ENCODE measurements at places on chromosomes 16 and 17.

- no peak for DNase-seq
Observed at GRCh38 chr16:22692916-22693637, 120.9 kb upstream of the HS3ST2 start.

- DNase-seq = no peak
Observed at GRCh38 chr17:11935734-11936406, 61.4 kb downstream of the ZNF18 start.

DNA sequence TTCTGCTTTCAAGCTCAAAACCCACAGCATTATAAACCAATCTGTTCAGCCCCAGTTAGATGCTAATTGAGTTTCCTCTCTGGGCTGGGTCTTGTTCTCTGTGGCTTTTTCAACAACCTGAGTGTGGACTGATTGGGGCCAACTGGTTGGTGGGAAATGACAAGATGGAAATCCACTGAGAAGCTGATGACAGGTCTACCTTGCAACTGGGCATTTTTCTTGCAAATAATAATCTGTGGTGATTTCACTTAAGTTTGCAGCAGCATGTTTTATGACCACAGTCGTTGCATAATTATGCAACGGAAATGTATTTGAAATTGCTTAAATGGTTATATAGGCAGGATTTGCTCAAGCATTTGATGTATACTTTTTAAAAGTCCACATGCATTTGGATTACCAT lies 69.9 kb downstream of the AKAP1 start:
- DNase-seq = no peak

DNA sequence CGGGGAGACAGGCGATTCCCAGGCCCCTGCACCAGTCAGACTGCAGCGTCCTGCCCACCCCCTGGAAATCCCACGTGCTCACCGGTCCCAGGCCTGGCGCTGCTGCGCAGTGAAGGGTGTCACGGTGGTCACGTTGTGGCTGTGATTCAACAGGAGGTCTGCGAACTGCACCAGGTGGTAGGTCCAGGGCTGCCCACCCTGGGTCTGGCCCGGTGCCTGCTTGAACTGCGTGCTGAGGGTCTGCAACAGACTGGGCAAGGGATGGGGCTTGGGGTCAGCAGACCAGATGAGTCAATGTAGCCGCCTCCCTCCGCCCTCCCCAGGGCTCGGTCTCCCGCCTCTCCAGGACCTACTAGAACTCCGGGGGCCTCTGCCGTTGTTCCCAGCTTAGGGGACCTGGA lies 7.1 kb downstream of the MYBBP1A start:
- no peak for DNase-seq

DNA sequence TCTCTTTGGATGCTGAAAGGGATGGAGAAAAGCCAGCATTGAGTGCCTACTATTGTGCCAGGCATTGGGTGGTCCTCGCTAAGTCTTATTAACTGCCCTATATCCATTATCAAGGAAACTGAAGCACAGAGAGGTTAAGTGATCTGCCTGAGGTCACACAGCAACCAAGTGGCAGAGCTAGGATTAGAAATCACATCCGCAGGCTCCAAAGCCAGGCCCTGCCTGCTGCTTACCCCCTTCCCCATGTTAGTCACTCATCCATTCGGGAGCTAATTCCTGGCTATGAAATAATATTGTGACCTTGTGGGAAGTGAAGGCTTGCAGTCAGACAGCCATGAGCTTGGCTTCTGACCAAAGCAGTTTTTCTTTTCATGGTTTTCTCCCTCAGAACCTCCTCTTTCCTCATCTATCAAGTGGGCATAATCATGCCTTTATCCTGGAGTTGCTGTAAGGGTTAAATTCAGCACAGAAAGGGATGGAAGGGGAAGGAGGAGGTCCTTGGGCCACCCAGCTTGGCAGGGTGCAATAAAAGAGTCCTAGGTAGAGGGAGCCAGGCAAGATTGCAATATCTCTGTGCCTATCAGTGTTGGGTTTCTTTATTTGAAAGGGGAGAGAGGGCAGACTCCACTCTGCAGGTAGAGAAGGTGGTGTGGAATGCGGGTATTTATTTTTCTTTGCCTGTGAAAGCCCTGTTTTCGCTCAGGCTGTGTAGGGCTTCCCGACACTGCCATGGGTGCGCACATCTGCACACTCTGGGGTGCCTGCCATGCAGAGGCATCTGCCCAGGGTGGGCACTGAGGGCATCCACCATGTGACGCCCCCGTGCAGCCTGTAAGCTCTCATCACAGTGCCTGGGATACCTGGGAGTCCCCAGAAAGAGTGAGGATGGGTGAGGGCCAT lies 11.3 kb downstream of the RAI1 start:
- DNase-seq = no peak

DNA sequence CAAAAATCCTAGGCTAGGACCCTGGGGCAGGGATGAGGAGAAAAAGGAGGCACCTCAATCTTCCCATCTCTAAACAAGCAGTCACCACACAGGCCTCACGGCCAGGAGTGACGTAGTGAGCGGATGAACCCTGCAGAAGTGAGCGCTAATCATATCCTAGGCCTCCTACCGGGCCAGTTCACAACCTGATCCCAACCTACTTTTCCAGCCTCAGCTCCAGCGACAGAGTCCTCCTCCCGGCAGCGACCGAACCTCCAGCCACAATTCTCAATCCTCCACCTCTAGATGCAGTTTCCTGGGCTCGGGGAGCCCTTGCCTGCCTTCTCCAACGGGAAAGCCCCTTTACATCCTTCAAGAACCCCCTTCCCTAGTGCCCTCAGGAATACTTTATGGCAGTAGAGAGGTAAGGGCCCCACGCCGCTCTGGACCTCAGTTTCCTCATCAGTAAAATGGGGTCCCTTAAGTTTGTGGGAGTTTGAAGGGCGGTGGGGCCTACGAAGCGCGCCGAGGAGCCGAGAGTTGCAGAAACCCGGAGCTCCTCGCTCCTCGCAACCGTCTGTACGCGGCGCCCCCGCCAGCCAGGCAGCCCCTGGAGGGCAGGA lies 1.4 kb downstream of the ZNF668 start:
- no peak for DNase-seq

DNA sequence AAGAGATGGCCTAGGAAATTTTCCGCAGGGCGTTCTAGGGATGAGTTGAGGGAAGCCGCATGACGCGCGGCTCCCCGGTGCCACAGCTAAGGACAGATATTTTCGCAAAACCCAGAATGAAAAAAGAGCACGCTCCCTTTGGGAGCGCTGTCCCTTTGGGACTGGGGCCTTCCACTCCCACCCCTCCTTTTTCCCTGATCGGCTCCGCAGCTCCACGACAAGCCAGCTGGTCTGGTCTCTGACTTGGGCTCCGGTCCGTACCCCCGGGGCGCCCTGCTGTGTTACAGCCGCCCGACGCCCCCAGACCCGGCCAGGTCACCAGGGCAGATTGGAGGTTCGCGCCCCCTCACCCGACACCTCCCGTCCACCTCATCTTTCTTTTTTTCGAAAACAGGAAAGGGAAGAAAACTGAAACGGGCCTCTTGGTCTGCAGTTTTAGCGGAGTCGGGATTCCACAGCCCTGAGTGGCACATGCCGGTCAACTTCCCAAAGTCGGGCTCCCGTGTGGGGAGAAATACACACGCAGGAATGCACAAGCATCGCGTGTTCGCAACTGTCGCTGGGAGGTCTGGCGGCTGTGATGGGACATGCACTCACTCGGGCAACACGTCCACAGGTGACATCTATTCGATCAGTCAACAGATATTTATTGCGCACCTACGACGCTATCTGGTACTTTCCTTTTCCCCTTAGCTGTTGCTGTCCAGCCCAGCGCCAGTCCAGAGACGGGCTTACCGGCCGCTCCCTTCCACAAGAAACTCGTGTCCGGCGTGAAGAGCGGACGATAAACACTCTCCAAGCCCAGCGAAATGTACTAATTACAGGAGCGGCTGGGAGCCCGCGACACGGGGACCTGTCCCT lies 3.9 kb upstream of the SOX9 start:
- peak; percentile 35 for DNase-seq

- no peak for DNase-seq
Observed at GRCh38 chr17:6868582-6868981, 37.1 kb upstream of the TEKT1 start.

DNA sequence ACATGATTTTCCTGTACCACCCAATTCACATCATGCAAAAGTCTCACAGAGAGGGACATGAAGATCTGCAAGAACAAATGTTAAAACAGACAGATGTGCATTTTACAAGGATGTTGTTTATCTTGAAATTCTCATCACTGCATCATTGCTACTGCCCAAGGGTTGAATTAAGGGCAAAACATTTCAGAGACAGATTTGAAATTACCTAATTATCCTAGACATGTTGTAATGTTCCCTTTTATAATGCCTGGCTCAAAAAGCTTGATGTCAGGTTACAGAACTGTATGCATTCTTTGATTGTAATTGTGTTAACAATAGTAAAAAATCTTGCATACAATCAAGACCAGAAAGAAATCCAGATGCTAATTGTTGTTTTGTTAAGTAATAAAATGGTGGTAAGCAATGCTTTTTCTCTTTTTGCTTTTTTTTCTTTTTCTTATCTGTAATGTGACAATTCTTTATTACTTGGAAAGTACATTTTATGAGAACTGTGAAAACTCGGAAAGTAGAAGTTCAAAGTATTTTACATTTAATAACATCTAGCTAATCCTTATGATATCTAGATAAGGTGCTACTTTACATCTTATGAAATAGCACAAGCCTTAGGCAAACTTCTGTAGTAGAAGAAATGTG lies 3.6 kb upstream of the DUSP14 start:
- no peak for DNase-seq

DNA sequence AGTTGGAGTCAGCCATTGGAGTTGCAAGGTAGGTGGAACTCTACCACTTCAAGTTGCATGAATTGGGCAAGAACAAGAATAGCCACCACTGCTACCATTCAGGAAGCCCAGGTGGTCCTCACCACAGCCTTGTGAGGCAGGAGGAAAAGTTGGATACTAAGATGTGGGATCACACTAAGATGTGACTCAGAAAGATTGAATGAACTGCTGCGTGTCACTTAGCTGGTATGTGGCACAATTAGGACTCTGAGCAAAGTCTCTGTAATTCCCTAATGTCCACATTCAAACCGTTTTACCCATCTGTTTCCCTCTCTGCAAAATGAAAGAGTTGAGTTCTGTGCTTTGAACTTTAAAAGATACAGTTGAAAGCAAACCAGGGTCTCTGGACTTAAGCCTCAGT lies 44.7 kb upstream of the HS3ST3A1 start:
- no peak for DNase-seq

GRCh38 chr17:78121801-78122215 lies 6.7 kb downstream of the TMC6 start:
- DNase-seq = no peak

DNA sequence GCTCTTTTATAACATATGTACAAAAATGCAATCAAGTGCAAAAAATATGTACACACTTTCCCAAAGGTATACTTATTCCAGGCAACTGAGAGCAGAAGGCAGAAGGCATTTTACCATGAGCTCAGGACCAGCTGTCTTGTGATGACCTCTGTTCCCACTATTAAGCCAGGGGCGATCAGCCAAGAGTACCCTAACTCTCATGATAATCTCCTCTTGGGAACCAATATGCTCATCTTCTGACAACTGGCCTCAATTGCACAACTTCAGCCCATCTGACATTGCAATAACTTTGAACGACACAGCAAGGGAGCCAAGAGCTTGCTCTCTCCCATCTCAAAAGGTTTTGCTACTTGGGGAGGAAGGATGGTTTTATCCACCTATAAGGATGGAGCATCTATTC lies 471.9 kb downstream of the HS3ST3B1 start:
- no peak for DNase-seq

GRCh38 chr16:17325476-17326143 lies 145.2 kb downstream of the XYLT1 start:
- no peak for DNase-seq

GRCh38 chr16:68202091-68202519 lies 33.8 kb downstream of the ESRP2 start:
- no peak for DNase-seq

DNA sequence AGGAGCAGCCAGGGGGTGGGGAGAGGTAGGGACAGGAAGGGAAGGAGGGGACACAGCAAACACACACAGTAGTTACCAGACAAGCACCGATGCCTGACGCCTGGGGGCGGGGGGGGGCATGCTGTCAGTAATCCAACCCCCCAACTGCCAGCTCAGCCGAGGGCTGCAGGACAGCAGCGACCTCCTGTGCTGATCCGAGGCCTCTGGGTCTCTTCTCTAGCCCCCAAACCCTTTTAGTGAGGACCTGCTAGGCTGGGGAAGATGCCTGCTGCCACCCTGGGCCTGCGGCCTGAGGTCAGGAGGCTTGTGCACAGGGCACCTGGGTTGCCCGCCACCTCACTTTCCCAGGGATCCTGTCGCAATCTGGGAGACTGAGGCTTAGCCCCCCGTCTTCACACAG lies 11.6 kb downstream of the FLOT2 start:
- no peak for DNase-seq

- peak; percentile 98 for DNase-seq
Observed at GRCh38 chr16:50152807-50153595, at the start of gene TENT4B. Gene TENT4B (plus strand): TSS chr16:50153306. CDS start chr16:50153622, 316 bp downstream.

- no peak for DNase-seq
Observed at GRCh38 chr17:75245011-75245410, 16.4 kb downstream of the GGA3 start.

DNA sequence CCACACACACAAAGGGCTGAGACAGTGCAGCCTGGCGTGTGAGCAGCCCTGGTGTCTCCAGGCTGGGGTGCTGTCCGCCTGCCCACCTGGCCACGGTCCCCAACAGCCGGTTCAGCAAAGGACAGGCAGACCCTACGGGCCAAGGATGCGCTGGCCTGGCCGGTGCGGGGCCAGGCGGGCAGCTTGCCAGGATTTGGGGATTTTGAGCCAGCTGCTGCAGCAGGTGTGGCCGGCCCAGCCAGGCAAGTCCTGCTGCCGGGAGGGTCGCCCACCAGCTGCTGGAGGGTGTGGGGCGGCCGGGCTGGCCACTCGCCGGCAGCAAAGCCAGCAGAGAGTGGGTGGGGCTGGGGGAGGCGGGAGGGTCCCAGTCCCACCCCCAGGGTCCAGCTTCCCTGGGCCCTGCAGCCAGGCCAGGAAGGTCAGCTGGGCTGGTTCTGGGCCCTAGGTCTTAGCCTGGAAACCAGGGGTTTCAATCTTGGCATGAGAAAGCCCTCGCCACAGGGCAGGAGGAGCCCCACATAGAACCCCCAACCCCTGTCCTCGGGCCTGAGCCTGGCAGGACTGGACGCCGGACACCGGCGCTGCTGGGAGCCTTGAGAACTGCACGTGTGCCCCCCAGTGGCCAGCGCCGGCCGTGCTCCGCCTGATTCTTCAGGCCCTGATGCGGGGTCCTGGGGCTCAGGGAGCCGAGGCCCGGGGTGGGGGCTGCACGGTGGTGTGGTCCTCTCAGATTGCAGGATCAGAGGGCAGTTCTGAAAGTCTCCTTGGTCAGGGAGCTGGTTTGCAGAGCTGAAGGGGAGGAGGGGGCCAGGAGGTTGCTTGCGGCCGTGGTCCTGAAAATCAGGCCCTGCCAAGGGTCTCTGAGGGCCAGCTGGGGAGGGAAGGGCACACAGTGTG lies 17.6 kb upstream of the SSTR5 start:
- DNase-seq = peak; percentile 85

Measured in GM13976 (cell line).